Fibroblast of lung (primary cell): ENCODE measurements at places on chromosomes 13 and 19. TPM values are rescaled to one million over a fixed set of nuclear protein-coding genes. Genes with fewer than 3 reads are reported as not detected.

DNA sequence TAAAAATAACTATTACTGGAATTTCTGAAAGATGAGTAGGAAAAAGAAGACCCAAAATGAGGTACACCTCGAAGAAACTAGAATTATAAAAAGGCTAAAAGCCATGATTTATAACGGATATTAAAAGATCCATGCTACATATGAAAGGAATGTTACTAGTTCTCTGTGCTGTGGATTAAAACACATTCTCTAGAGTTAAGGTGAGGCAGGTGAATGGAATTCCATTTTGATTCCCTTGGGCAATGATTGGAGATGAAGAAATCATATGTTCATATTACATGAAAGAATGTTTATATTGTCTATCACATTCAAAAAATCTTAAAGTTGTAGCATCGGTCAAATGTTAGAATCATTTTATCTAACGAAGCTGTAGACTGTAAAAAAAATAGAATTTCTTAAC, 783.7 kb downstream of the PCDH9 start:
- no peak for DNase-seq

- DNase-seq, result no peak
These were observed 15.0 kb downstream of the APBA3 start for GRCh38 chr19:3746371-3747056.

GRCh38 chr19:18424122-18424889, 5.1 kb downstream of the SSBP4 start:
- no peak for DNase-seq

CLEC17A gene
- total RNA-seq, result 0.17 TPM in 1 of 2 replicates, not detected in the other

DNA sequence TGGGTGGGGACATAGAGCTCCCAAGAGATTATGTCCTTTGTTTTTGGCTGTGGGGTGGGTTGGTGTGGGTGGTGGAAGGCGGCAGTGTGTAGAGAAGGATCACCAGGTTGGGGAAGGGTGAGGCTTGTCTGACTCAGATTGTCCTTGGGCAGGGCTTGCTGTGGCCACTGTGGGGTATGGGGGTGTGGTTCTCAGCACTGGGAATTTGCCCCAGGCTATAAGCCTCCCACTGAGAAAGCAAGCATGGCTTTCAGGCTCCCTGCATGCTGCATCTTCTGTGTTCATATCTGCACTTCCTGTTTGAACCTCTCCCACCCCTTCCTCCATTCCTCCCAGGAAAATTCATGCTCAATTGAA, 34.9 kb downstream of the DNAJC15 start:
- DNase-seq, result peak; percentile 69

- DNase-seq, result no peak
These were observed 10.5 kb upstream of the MIER2 start for GRCh38 chr19:355134-355533.

PSG3 gene
- not detected in 2 replicates for total RNA-seq

DNA sequence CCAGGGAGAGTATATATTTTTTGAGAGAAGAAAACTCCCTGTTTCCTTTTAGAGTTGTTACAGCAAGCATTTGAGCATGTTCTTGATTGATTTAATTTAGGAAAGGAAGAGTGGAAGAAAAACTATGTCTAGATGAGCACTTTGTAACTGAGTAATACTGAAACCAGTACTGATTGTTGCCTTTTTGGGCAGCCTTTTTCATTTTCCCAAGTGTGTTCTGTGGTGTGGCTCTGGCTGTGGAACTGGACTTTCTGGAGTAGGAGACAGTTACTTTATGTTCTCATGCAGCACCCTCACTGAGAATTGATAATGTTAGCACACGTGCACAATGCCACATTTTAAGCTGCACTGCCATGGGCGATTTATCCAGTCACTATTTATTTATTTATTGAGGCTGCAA, 211.5 kb downstream of the LMO7 start:
- no peak for DNase-seq

GRCh38 chr13:95896301-95896700, 156.9 kb downstream of the UGGT2 start:
- DNase-seq, result peak; percentile 27

DNA sequence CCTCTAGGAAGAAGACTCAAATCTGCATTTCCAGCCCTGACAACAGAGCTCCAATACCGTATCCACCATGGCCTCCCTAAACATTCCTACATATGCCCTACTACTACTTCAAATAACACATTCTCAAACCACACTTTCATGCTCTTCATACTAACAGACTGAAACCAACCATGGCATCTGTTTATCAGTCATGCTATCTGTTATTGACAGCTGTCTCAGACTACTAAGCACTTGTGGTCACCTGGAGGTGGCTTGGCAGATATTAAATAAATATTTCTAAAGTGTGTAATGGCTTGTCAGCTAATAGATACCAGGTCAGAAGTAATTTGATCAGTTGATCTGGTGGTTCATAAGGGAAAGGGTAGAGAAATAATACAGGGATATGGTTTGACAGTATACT, 489.1 kb downstream of the DIAPH3 start:
- no peak for DNase-seq

DNA sequence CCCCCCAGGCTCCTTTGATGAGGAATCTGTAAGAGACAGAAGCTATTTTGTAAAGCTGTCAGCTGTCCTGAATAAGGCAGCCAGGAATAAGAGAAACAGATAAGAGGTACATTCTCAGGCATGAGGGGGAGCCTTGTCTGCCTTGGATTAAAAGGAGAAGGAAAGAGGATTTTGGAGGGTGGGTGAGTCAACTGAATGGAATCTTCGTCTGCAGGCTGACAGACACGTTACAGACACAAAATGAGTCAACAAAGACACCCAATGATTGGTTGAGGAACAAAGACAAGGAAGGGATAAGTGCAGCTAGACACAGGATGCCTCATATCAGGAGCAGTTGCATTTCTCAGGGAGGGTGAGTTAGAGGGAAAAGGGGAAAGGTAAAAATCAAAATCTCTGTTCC, 162.5 kb downstream of the OLFM4 start:
- DNase-seq, result peak; percentile 6

- DNase-seq, result no peak
These were observed 3.4 kb downstream of the PEAK3 start for GRCh38 chr19:2278459-2279158.

DNA sequence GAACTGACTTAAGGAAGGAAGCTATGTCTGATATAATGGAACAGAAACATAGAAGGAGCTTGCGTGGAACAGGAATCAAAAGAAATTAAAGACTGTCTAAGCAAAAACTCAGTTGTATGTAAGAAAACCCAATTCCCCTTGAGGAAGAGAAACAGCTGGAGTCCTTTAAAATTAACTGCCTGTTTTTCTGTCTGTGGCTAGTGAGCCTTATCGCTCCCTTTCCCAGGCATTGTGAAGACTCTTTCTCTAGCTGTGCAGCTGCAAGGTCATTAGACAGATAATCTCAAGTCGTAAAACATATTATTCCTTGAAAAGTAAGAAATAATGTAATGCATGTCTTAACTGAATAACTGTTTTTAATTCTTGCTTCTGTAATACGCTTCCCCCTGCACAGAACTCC, 39.7 kb upstream of the IGSF23 start:
- no peak for DNase-seq

SYT5 gene
- 0.50 TPM in 1 of 2 replicates, not detected in the other for total RNA-seq

DNA sequence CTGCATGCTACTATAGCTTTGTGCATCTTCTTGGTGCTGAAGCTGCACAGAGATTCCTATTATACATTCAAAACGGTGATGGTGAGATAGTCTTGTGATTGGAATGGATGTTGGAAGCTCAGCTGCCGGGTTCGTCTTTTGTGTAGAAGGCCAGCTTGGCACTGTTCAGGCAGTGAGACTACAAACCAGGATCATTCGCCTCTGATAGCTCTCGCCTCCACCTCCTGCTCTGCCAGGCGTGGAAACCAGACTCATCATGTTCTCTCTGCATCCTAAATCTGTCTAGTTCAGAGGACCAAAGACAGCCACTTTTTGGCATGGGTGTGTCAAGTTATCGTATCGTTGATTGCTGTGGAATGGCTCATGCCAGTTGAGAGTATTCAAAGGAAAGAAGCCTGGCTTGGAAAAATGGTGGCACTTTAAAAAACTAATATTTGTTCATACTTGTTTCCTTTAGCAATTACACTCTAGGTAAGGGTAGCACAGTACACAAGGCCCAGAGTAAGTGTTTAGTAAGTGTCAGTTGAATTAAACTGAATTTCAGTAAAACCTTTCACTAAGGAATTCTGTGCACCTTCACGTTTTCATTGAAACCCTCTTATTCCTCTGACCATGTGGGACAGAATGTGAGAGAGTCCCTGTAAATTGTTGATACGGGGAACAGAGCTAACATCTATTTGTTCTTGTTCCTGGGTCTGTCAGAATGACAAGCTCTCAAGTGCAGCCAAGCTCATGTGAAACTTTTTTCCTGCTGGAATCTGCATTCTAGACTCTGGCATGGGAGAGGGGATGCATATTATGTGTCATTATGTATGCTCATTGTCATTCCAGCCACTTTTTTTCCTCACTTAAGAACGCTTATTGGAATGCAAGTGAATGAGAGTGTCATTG, 69.8 kb downstream of the DPY19L3 start:
- DNase-seq, result no peak

GRCh38 chr13:112453874-112454647, 77.9 kb downstream of the SPACA7 start:
- no peak for DNase-seq

DNA sequence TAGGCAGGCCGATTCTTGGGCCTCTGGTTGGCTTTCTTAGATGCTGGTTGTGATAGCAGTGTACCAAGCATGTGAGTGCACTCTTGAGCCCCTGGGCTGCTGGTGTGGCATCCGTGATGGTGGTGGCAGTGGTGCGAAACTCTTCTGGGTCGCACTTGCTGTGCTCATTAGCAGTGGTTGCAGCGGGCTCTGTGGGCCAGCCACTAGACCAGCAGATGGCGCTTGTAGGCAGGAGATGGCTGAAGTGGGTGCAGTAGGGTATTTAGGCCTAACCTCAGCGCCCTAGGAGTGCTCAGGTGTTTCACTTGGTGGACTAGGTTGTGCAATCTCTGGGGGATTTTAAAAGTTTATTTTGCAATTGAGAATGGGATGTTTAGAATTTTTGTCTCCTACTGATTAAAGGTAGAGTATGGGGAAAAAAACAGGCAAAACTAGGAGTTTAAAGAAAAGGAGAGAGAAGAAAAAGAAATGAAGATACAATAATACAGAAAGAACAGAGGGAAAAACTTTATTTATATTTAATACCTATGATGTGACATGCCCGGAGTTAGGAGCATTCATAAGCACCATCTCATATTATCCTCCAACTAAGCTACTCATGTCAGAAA, 4.3 kb upstream of the ZNF17 start:
- peak; percentile 16 for DNase-seq

DNA sequence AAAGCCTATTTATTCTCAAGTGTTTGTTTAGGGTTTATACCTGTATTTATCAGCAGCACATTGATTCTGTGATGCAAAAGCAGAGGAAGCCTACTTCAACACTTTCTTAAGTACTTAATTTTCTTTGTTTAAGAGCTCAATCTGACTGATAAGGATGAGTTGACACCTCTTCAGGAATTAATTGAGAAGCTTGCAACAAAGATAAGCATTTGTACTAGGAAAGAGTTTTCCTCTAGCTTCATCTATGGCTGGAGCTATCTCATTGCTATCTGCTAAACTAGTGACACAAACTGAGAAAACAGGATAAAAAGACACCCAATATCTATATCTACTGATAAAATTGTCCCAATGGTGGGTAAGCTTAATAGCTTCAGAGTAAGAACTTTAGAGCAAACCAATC, 170.1 kb upstream of the SLITRK6 start:
- DNase-seq, result no peak

DNA sequence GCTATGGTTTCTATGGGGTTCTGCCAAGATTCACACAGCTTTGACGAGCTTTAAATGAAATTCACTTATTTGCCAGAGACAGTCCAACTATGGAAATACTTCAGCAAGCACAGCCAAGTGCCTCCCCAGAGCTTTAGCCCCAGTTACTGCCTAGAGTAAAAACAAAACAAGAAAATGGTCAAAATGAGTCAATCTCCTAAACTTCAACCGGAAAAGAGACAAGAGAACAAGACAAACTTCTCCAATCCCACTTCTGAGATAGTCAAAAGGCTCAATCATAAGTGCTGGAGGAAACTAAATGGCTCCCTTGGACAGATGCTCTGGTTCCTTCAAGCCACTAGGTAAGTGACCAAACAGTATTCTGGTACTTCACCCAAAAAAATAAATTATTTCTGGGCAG, 65.8 kb downstream of the KATNAL1 start:
- no peak for DNase-seq

TBC1D17 gene
- 10.0 and 19.5 TPM in 2 replicates for total RNA-seq

ZNF77 gene
- total RNA-seq, result 3.9 and 5.0 TPM in 2 replicates

ALOX5AP gene
- 0.17 TPM in 1 of 2 replicates, not detected in the other for total RNA-seq

- DNase-seq, result no peak
These were observed 48.7 kb downstream of the ZIC5 start for GRCh38 chr13:99922631-99923404.

NECTIN2 gene
- 50.3 and 70.7 TPM in 2 replicates for total RNA-seq

- no peak for DNase-seq
These were observed 19.9 kb upstream of the ACOD1 start for GRCh38 chr13:76928456-76928855.

DNA sequence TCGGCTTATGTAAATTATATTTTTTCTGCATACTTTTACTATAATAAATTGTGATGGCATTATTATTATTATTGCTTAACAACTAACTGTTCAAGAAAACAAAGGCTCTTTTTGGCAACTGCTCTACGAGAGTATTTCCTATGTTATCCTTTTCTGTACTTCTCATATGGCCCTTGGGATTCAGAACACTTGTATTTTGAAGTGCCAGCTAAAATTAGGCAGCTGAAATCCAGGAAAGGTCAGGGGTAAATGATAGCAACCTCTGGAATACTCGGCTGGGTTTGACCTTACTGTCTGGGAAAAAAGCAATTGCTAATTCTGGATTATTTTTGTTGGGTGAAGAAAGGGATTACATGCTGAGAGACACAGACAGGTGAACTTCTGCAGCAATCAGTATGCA, 23.9 kb downstream of the EDNRB start:
- no peak for DNase-seq

DNA sequence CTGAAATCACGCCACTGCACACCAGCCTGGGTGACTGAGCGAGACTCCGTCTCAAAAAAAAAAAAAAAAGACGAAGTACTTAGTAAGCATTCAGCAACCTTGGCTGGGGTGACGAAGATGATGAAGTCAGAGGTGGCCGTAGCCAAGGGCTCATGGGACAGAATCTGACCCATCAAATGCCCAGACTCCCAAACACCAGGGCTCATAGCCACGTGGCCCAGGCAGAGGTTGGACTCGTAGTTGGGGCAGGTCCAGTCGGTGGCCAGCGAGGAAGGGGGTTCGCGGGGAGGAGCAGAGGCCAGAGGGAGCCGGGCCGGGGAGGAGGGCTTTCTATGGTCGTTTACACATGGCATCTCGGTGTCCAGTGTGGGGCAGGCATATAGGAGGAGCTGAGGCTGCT, 52.1 kb upstream of the EHD2 start:
- no peak for DNase-seq

DNA sequence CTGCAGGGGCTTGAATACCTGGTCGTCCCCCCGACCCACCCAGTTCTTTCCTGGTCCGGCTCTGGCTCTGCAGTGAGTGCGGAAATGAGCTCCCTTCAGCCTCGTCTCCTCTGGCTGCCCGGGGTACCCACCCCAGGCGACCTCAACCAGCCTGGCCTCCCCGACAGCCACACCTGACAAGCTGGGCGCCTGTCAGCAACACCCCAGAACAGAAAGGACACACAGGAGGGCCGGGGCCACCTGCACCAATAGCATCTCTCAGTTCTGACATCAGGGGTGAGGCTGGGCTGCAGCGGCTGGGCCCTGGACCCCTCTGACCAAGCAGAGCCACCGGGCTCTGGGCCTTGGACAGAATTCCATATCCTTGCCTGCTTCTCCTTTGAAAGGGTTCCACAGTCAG, 19.7 kb downstream of the SUGP1 start:
- DNase-seq, result no peak

KLK2 gene
- not detected in 2 replicates for total RNA-seq

RNASEH2A gene
- 3.1 and 8.9 TPM in 2 replicates for total RNA-seq

- DNase-seq, result no peak
These were observed 36.9 kb upstream of the TUBGCP3 start for GRCh38 chr13:112624602-112625430.
